ENCODE measurements at places on chromosomes 6 and 20.

DNA sequence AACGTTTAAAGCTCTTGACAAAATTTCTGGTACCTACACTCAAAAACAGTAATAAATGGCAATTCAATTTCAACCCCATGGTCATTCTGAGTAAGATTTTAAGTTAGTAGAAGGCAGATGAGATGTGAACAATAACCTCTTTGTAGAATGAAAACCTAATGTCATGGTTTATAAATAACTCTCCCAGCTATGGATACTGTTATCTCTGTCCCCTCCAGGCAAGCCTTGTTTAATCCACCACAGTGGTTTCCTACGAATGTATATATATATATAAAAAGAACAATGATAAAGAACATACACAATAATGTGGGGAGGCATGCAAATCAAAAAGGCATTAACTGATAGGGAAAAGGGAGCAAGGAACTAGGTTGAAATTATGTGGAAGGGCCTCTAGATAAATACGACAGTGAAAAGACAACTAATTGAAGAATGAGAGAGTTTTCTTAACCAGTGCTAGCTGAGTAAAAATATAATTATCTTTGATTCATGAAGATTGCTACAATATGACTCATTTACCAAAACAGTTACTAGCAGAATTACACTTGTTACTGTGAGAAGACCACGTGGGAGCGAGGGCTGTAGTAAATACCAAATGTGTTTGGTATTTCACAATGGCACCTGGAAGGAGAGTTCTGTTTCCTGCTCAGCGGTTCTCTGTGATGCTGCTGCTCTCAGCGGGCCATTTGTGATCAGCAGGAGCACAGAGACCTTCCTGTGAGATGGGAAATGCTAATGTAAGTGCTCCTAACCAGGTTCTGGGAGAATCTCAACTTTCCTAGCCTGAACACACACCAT, 173.7 kb downstream of the MBOAT1 start:
- peak; percentile 8 for DNase-seq

- peak; percentile 33 for DNase-seq
Measured at GRCh38 chr6:81340946-81341345, 411.5 kb downstream of the TENT5A start.

DNA sequence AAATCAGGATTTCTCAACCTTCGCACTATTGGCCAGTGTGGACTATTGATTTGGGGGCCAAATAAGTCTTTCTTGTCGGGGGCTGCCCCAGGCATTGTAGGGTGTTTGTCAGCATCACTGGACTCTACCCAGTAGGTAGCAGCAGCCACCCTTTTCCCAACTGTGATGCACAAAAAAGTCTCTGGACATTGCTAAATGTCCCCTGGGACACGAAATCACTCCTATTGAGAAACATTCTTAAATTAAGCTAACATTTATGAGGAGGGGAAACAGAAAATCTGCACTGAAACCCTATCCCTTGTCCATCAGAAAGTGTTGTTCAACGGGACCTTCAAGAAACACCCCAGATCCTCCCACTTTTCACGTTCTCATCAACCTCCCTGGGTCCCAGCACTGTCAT, 54.2 kb downstream of the NFATC2 start:
- DNase-seq, result no peak

DNA sequence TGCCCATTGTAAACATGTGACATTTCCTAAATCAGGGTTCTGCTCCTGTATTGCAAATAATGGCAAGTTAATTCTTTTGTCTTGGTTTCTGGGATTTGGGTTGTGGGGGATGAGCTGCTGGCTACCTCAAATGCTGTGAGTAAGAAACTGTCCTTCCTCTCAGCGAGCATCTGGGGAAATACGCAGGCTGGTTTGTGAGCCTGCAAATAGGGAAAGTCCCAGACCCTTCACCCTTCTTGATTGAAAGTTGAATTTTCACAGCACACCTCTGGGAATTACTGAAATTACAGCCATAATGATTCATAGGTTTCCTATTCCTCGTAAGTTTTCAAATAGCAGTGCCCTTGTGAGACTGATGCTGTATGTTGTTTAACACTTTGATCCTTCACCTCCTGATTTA, 138.1 kb downstream of the TBXT start:
- DNase-seq, result peak; percentile 50

GRCh38 chr20:34874094-34874654, 1.5 kb upstream of the GGT7 start:
- DNase-seq, result peak; percentile 89

GRCh38 chr20:6028818-6029217, 25.0 kb downstream of the LRRN4 start:
- DNase-seq, result no peak

DNA sequence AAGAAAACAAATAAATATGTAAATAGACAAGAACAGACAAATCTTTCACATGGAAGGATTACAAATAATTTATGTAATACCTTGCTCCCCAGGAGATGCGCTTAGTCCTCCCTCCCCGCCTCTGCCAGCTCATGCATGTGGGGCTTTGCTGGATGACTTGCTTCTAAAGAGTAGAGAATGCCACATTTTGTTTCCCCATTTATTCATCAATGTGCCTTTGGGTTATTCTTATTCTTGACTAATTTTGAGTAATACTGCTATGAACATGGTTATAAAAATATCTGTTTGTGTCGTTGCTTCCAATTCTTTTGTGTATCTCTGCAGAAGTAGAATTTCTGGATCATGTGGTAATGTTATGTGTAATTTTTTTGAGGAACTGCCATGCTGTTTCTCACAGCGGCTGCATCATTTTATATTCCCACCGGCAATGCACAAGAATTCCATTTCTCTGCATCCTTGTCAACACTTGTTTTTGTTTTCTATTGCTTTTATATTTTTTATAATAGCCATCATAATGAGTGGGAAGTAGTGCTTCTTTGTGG, 23.8 kb upstream of the DUSP22 start:
- no peak for DNase-seq

Measured in RPMI7951 (cell line).